ENCODE measurements at places on chromosomes 4 and X.
A peak's percentile ranks its signal among the peaks of the same experiment; 100 is the strongest.

DNA sequence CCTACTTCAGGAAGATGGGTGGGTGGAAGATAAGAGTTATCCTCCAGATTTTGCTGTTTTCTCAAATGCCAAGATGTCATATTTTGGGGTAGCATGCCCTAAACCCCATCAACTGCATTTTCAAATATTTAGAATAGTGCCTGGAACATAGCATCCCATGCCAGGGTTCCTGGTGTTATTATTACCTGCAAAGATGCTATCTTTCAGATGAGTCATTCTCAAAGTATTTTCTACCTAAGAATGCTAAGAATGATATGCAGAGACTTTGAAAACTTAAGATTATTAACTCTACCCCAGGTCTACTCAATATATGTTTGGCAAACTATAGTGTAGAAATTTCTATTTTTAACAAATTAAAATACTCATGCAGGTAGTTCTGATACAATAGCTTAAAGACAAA lies 934.3 kb upstream of the SLIT2 start:
- DNase-seq = no peak

- no peak for DNase-seq
Observed at GRCh38 chr4:13872155-13872554, 244.6 kb upstream of the BOD1L1 start.

DNA sequence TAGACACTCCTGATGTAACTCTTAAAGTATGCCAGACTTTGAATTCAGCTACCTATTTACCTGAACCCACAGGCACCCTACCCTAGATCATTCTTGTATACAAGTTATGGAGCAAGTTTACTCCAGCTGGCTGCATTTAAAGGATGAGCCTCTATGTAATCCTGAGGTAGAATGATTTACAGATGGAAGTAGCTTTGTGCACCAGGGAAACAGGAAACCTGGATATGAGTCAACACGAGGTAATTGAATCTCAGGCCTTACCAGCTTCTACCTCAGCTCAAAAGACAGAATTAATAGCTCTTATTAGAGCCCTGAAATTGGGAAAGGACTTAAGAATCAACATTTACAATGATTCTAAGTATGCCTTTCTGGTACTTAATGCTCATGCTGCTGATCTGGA lies 119.8 kb downstream of the AGTR2 start:
- no peak for DNase-seq

GRCh38 chr4:183130328-183131155 lies 31.5 kb downstream of the WWC2 start:
- peak; percentile 36 for DNase-seq

- no peak for DNase-seq
Observed at GRCh38 chr4:107701565-107701964, 18.5 kb downstream of the PAPSS1 start.

GRCh38 chrX:153305972-153306371 lies 15.6 kb downstream of the PNMA6F start:
- DNase-seq = no peak

GRCh38 chr4:100981447-100982204 lies 365.7 kb downstream of the PPP3CA start:
- no peak for DNase-seq

- no peak for DNase-seq
Observed at GRCh38 chrX:32687379-32687778, 524.0 kb downstream of the DMD start.

DNA sequence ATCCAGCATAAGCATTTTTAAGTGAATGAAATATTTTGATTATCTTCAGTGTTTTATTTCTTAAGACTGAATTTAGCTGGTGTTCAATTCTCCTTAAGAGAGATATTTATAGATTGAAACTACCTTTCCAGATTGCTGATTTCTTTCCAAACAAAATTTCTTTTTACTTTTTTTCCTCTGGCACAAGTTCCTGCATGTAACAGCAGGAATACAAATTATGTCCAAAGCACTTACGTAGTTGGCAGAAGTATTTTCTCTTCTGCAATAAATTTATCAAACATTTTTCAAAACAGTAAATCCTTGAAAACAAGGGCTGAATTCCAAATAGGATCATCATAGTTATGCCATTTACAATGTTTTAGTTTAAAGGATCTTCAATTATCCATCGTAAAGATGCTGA lies 412.6 kb downstream of the IQCM start:
- DNase-seq = no peak

GRCh38 chr4:184012937-184013336 lies 107.8 kb downstream of the STOX2 start:
- no peak for DNase-seq

DNA sequence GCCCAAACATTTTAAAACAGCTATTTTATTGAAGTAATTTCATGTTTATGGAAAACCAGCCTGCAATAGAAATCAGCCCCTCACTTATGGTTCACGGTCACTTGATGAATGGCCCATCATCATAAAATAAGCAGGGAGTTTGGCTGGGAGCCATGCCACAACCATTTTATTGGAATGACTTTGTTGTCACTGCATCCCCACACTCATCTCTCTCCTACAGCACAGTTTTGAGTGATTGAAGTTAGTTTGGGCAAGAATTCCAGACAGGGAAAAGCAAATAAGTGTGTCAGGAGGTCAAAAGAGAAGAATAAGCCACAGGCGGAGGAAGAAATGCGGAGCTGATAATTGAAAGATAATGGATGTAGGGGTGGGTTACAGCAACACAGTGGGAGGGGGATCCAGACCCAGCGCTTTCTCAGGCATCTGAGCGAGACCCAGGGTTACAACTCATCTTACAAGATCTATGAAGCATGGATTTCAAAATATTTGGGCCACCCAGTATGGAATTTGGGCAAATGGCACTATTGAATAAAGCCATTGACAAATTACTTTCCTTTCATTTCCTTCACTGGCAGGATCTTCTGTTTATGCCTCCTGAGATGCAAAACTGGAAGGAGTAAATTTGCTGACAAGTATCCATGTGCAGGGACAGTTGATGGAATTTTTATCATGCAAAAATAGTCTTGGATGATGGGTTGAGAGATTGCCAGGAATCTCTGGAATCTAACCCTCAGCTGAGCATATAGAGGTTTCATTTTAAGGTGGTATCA lies 100.8 kb downstream of the SHROOM3 start:
- peak; percentile 69 for DNase-seq

- peak; percentile 46 for DNase-seq
Observed at GRCh38 chr4:6944301-6945051, 34.9 kb downstream of the TBC1D14 start.

DNA sequence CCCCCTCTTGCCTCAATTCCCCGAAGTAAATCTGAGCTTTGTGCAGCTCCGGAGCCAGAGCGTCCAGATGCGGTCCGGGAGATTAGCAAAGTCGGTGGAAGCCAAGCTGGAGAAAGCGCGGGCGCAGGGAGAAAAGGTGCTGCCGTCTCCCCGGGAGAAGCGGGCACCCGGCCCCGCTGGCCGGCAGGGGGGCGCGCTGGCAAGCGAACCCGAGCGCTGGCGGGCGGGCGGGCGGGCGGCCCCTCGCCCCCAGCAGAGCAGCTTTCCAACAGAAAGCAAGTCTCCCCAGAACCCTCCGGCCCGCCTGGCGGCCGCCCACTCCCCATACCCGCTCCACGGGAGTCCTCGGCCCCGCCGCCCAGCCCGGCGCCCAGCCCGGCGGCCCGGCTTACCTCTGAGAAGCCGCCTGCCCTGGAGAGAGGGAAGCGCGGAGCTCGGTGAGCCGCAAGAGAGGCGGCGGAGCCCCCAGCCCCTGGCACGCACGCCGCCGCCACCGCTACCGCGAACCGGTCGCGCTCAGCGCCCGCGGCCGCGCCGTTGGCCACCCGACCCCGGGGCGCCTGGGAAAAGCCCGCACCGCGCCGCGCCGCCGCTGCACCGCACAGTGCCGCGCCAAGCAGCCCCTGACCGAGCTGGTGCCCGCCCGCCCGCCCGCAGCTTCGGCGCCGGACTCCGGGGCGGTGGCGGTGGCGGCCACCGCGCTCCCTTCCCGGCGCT lies 529 bp upstream of the CITED1 start:
- no peak for DNase-seq

- DNase-seq = no peak
Observed at GRCh38 chrX:97682991-97683840, 799.5 kb downstream of the RPA4 start.

DNA sequence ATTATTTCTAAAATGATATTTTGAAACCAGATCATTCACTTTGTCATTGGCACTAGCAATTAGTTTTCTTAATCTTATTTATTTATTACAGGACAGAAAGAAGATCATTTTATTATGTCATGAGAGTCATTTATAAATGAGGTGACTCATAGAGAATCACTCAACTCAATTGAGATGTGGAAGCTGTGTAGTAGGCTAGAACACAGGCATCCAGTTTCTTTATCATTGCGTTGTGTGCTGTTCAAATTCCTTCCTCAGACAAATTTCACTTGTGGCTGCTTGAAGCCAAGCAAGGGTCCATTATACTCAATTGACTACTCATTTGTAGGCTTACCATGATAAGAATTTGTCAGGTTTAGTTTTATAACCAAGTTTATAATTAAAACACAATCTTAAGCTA lies 87.6 kb downstream of the MRPL1 start:
- DNase-seq = no peak

GRCh38 chrX:119757979-119758730 lies at the start of gene SOWAHD:
SOWAHD (plus strand) TSS chrX:119758588; CDS start chrX:119758668, 80 bp downstream.
- no peak for DNase-seq

- DNase-seq = peak; percentile 28
Observed at GRCh38 chrX:78029663-78030062, 60.2 kb upstream of the PGAM4 start.

- DNase-seq = no peak
Observed at GRCh38 chr4:116599859-116600258, 485.5 kb downstream of the TRAM1L1 start.

GRCh38 chrX:7372825-7373525 lies 225.0 kb upstream of the PUDP start:
- DNase-seq = peak; percentile 62

DNA sequence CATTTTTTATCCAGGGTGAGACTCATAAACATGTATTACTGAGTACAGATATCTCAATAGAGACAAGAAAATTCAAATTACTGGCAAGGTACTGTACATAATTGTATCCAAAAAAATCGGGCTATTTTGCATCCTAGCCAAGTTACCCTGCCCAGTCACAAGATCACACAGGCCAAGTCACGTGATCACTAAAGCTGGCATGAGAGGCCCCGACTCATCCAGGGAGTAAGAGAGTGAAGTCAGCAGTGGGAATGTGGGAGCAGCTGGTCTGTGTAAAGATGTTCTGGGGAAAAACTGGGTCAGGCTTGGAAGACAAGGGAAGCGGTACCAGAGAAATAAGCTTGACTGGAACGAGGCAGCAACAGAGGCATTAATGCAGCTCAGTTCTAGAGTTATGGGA lies 119.3 kb upstream of the STS start:
- DNase-seq = no peak

DNA sequence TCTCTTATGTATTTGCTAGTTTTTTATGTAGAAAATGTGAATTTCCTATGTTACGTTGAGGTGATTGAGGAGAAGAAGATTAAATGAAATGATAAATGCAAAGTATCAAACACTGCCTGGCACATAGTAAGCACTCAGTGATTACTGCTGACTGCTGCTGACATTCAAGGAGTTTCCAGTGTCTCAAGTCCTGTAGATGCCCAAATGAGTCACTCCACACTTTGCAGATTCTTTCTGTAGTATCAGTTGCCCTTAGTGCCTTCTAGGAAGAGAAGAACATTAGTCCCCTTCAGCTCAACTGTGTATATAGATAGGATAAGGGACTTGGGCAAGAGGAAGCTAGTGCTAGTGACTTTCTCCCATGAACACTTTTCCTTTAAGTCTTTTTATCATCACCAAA lies 240.5 kb upstream of the TEX13A start:
- no peak for DNase-seq

- peak; percentile 19 for DNase-seq
Observed at GRCh38 chr4:133775881-133776280, 425.7 kb downstream of the PABPC4L start.

GRCh38 chrX:114797494-114797893 lies 213.6 kb downstream of the HTR2C start:
- no peak for DNase-seq

GRCh38 chr4:150240011-150240410 lies 161.8 kb downstream of the DCLK2 start:
- no peak for DNase-seq

- no peak for DNase-seq
Observed at GRCh38 chr4:1192493-1193205, 20.3 kb upstream of the SPON2 start.

- DNase-seq = no peak
Observed at GRCh38 chr4:102141842-102142241, 203.4 kb downstream of the SLC39A8 start.

DNA sequence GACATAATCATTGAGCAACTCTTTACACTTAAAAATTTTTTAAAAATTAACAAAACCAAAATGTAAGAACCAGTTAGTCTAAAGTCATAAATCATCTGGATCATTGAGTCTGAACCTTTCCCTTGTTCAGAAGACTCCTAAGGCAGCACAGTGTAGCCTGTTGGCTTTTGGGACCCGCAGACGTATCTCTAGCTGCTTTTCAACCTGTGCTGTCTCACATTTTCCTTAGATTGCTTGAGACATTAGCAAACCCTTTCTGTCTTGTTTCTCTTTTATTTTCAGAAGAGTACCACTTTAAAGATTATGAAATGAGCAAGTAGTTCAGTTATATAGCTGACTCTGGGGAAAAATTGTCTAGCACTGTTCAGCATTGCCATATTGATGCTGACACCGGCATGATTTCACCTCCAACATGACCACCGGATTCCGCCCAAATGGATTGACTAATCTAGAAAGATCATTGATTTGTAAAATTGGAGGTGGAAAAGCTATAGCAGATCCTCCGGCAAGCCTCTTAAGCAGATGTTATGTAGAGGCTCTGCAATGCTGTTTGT lies 8.9 kb downstream of the TCEANC start:
- no peak for DNase-seq

DNA sequence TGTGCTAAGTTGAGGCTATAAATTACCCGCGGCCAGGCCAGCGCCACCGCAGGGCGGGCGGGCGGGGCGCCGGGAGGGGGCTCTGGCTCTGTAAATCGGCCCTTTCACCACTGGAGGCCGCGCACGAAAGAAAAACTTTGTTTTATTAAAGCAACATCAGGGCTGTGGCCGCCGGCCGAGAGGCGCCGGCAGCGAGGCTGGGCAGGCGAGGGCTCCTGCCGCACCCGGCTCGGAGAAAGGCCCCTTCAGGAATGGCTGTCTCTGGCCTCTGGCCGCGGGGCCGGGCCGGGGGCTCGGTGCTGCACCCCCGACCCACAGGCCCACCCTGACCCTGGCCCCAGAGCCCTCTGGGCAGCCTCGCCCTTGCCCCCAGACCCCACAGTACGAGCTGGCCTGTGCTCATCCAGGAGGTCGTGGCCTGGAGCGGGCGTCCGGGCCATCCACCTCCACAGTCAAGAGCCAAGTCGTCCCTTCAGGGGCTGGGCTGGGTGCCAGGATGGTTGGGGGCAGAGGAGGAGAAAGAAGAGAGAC lies 29.5 kb upstream of the FGFR3 start:
- DNase-seq = no peak

DNA sequence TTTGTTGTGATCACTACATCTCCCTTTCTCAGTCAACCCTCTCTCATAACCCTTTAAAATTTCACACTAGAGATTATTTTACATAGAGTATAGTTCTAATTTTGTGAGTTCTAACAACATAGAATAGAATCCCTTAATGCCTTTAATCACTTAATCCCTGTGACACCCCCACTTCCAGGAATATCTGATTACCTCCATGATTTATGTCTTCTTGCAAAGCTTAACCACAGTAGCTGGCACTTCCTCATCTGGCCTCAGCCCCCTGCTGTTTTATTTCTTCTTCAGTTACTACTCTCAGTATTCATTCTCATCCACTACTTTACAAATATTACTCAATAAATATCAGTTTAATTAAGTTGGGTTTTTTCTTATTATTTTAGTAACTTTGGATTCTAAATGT lies 340.9 kb downstream of the CENPC start:
- DNase-seq = peak; percentile 9

GRCh38 chr4:8694651-8695151 lies 102.1 kb downstream of the CPZ start:
- no peak for DNase-seq

Measured in A172 (cell line).